Activated CD8-positive, alpha-beta T cell treated with anti-CD3 and anti-CD28 coated beads, Interleukin-2, amount 10 ng/mL, durations not matched to agents 7 days and 5 days (primary cell): ENCODE measurements at places on chromosomes 12 and 14. TPM values are rescaled to one million over a fixed set of nuclear protein-coding genes. Genes with fewer than 3 reads are reported as not detected.

DNA sequence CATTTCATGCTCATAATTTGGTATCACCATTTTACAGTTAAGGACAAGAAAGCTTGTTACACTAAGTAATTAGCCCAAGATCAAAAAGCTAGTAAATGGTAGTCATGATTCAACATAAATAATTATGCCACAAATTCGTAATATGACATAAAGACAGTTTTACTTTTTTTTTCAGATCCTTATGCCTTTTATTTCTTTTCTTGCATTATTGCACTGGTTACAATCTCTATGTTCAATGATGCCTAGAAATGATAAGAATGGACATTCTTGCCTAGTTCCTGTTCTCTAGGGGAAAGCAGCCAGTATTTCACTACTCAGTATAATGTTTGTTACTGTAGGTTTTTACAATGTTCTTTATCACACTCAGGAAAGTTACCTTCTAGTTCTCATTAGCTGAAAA, 106.4 kb upstream of the ARHGAP5 start:
- no peak for DNase-seq

The MYG1 gene
- 56.9 TPM for total RNA-seq

GRCh38 chr12:127773520-127773919, 493.4 kb upstream of the TMEM132C start:
- no peak for DNase-seq

The SERPINA12 gene
- not detected for total RNA-seq

DNA sequence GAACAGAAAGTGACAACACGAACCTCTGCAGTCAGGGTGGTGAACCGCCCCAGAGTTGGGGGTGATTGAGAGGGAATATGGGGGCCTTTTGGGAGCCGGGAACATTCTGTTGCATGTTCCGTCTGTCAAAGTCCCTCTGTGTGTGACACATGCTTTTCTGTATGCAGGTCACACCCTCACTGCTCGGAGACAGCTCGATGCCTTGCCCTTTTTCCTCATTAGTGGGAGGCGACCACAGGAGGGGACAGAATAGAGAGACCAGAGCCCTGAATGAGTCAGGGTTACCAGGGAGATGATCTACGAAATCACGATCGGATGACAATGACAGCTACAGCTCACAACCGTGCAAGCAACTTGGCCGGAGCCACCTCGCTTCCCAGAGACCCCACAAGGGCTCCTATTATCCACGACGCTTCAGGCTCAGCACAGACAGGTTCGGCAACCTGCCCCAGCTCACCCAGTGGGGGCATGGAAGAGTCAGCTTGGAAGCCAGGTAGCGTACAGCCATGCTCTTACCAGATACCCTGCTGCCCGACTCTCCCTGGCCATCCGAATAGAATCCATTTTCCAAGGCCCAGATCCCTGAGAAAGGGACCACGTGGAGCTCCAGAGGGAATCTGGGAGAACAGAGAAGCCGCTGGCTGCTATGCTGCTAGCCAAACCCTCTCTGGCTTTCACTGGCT, 38.8 kb downstream of the TESC start:
- no peak for DNase-seq

GRCh38 chr12:126033751-126034150, 968.5 kb downstream of the AACS start:
- DNase-seq, result no peak

- no peak for DNase-seq
Observed at GRCh38 chr12:13472690-13473089, 276.2 kb downstream of the EMP1 start.

- DNase-seq, result no peak
Observed at GRCh38 chr12:11771895-11772502, 122.5 kb downstream of the ETV6 start.

The IFI27 gene
- total RNA-seq, result 129 TPM

GRCh38 chr14:68779761-68780323, 13.0 kb downstream of the ZFP36L1 start:
- peak; percentile 77 for DNase-seq

- DNase-seq, result no peak
Observed at GRCh38 chr14:54637270-54638134, 70.6 kb downstream of the SAMD4A start.

DNA sequence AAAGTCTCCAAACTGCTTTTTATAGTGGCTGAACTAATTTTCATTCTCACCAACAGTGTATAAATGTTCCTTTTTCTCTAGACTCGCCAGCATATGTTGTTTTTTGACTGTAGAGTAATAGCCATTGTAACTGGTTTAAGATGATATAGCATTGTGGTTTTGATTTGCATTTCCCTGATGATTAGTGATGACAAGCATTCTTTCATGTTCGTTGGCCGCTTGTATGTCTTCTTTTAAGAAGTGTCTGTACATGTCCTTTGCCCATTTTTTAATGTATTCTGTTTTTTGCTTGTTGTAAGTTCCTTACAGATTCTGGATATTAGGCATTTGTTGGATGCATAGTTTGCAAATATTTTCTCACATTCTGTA, 404.9 kb downstream of the FLRT2 start:
- no peak for DNase-seq

DNA sequence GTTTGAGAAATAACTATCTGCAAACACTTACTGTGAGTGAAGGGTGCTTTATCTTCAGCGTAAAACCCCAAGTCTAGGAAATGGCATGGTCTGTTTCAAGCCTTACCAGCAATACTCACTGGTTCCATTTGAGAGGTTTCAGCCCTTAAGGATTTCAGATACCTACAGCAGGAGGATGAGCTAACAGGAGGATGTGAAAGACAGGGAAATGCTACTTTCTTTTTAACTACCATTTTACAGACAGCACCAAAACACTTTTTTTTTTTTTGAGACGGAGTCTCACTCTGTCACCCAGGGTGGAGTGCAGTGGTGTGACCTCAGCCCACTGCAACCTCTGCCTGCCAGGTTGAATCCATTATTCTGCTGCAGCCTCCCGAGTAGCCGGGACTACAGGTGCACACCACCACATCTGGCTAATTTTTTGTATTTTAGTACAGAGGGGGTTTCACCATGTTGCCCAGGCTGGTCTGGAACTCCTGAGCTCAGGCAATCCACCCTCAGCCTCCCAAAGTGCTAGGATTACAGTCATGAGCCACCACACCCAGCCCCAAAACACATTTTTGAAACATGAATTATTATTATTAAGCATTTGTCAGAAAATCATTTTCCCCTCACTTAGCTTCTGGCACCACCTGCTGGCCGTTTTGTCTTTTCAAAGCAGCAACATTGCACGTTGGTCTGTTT, 4.6 kb downstream of the MTRFR start:
- peak; percentile 83 for DNase-seq

The TPPP2 gene
- not detected for total RNA-seq

- no peak for DNase-seq
Observed at GRCh38 chr12:40717576-40717975, 25.3 kb downstream of the CNTN1 start.

DNA sequence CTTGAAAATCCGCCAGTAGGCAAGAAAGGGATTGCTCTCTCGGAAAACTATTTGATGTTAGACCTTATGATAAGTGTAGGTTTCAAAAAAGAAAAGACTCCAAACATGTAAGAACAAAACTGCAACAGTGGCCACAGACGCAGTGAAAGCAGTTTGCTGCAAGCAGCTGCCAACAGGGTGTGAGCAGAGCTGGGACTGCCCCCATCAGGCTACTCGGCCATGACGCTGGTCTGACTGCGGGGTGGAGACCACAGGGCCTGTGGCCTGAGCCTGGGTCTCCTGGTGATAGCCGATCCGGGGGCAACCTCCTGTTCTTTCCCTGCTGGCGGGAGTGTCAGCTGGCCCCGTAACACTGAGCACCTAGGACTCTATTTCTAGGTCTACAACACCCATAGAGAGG, 63.2 kb downstream of the AMN start:
- no peak for DNase-seq

- DNase-seq, result peak; percentile 37
Observed at GRCh38 chr12:56358836-56359532, 923 bp downstream of the STAT2 start.

- no peak for DNase-seq
Observed at GRCh38 chr12:98504368-98504617, 11.1 kb upstream of the TMPO start.

The ST8SIA1 gene
- total RNA-seq, result 0.34 TPM

DNA sequence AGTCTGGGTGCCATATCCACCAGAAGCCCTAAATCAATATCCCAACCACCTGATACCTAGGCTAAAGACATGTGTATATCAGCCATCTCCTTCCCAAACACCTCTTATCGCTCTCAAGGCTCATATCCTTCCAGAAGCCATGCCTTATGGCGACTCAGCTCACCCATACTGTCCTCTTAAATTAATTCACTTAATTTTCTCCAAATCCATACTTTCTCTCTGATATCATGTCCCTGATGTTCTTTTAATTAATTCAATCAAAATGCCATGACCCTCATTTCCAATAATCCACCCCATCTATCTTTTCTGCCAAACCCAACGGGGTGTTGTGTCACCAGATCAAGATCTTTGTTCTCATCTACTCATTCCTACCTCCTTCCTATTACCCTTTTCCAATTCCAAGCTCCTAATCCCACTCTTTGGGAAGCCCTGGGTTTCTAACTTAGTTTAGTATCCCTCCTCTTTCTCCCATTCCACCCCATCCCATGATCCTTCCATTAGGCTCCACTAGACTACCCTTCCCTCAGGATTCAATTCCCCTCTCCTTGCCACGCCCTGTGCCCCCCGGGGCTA, 723 bp downstream of the ATF7 start:
- DNase-seq, result no peak

DNA sequence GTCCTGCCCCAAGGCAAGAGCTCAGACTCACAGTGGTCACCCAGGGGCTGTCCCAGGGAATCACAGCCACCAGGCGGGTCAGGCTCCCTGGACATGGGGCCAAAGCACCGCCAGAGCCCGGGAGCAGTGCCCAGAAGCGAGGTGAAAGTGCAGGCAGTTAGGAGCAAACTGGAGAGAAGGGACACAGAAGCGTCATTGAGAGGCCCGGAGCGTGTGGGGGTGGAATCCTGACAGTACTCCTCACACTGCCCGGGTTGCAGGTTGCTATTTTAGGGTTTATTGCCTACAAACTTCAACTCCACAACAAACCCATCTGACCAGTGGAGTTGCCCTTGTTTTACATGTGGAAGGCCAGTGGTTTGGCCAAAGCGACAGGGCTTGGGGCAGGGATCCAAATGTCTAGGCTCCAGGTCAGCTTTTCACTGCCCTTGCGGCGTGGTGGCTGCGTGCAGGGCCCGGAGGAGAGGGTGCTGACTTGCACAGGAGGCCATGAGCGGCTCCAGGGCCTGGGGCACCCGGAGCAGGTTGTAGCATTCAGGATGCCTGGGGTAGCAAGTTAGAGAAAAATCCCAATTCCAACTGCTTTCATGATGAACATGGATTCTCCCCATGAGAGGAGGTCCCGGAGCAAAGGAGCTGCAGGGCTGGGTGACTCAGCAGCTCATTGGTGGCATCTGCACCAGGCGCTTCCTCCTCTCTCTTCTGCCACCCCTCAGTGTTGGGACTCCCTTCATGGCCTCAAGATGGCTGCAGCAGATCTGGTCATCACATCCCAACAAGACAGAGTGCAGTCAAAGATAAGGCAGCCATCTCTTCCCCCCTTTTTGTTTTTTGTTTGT, 112.3 kb upstream of the NCOR2 start:
- DNase-seq, result no peak

DNA sequence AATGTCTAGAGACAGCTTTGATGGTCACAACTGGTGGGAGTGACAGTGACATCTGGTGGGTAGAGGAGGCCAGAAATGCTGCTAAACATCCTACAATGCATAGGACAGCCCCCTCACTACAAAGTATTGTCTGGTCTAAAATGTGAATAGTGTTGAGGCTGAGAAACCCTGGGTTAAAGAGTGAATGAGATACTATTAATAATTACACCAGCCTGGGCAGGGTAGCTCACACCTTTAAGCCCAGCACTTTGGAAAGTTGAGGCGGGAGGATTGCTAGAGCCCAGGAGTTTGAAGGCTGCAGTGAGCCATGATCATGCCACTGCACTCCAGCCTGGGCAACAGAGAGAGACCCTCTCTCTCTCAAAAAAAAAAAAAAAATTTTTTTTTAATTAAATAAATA, 11.1 kb downstream of the SVOP start:
- DNase-seq, result no peak

DNA sequence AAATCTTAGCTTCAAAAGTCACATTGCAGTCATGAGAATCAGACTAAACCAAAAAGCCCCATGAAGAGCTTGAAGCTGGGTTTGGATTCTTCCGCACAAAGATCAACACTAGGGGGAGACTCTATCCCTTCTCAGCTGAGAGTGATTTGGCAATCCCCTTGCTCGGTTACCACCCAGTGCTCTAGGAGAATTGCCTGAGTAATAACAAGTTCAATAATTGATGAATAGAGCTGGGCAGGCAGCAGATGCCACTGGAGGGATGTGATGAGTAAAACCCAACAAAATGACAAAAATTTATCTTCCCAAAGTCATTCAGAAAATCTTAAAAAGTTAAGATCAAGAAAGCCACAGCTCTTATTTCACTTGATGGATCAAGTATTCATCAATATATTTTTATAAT, 185.6 kb upstream of the ARID2 start:
- DNase-seq, result peak; percentile 78

- DNase-seq, result no peak
Observed at GRCh38 chr12:6316921-6317692, 6.6 kb downstream of the PLEKHG6 start.

GRCh38 chr14:90061685-90062126, at the start of gene KCNK13:
TSS of gene KCNK13 (plus strand) at chr14:90061994. CDS start at chr14:90062206, 212 bp downstream.
- no peak for DNase-seq

GRCh38 chr12:89384050-89384758, 31.9 kb upstream of the DUSP6 start:
- DNase-seq, result no peak

The GLT1D1 gene
- total RNA-seq, result not detected

The TAS2R30 gene
- total RNA-seq, result 3.2 TPM

The KRT74 gene
- not detected for total RNA-seq

The KRT6A gene
- total RNA-seq, result not detected

The FBXO33 gene
- total RNA-seq, result 18.7 TPM

DNA sequence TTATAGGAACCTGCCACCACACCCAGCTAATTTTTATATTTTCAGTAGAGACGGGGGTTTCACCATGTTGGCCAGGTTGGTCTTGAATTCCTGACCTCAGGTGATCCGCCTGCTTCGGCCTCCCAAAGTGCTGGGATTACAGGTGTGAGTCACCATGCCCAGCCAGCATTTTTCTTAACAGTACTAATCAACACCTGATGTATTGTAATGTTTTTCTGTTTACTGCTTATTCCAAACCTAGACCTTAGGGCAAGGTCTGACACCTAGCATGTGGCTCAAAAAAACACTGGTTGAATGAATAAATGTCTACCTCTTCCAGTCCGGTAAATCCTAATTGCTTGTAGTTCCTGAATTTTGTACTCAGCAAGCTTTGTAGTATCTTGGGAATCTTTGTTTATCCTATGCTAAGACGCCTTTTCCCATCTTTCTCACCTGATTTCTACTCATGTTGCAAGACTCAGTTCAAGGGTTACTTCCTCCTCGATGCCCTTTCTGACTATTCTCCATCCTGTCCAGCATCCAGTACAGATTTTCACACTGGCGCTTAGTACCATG, 2.8 kb downstream of the PAN2 start:
- no peak for DNase-seq

GRCh38 chr14:91009501-91010152, 50.8 kb downstream of the RPS6KA5 start:
- peak; percentile 33 for DNase-seq

DNA sequence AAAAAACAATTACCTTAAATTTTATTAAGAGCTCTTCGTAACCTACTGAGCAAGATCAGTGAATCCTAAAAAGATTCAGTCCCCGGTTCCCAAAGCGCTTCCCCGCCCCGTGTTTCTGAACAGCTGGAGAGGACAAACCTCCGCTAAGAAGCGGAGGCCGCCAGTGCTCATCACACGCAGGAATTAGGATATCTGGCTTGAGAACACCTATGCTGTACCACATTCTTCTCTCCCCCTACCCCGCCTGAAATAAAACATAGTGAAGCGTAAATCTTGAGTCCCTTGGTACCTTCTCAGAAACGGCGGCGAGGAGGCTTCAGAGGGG, 774 bp upstream of the WDR20 start:
- DNase-seq, result no peak

The SRRM4 gene
- total RNA-seq, result not detected

The PSMA6 gene
- 269 TPM for total RNA-seq
